ENCODE measurements at places on chromosomes 3 and 15.

DNA sequence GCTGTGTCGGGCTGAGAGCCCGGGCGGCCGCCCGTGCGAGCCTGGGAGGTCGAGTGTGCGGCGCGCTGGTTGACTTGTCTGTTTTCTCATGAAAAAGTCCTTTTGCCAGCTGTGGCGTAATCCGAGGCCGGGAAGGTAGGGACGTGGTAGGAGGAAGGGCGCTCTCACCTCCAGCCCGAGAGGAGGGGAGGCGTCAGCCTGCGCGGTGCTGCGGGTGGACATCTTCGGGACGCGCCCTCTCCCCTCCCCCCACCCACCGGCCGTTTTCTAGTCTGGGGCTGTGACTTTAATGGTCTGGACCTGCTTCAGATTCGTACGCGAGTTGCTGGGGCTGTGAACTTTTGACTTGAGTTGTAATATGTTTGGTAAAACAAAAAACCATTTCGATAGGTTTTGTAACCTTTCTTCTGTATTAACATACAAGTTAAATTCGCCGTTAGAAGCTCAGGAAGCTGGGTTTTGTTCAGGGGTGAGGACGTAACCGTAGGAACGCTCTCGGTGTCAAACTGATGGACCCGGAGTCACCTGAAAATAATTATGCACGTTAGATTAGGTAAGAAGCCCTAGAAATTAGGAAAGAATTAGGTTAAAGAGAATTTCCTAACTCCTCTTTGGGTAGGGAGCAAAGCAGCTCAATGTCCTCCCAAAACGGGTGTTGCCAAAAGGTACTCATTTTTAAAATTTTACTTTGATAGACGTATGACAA lies 762 bp downstream of the NCK1 start:
- peak; percentile 61 for DNase-seq

DNA sequence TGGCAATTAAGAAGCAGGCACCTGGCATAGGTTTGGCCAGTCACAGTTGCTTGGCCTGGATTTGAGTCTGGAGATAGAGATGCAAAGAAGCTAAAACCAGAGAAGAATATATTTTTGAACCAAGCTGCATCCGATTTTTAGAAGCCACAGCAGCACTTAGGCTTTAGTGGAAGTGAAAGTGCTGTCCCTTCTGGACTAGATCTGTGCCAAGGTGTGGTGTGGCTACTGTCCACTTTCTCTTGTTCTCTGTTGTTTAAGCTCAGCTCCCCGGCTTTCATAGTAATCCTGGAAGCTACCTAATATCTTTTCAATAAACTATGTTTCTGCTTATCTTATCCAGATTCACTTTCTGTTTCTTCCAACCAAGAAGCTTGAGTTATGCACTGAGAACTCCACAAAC lies 183.4 kb upstream of the THRB start:
- DNase-seq = no peak

GRCh38 chr15:43151688-43152087 lies 18.3 kb downstream of the TMEM62 start:
- DNase-seq = no peak

DNA sequence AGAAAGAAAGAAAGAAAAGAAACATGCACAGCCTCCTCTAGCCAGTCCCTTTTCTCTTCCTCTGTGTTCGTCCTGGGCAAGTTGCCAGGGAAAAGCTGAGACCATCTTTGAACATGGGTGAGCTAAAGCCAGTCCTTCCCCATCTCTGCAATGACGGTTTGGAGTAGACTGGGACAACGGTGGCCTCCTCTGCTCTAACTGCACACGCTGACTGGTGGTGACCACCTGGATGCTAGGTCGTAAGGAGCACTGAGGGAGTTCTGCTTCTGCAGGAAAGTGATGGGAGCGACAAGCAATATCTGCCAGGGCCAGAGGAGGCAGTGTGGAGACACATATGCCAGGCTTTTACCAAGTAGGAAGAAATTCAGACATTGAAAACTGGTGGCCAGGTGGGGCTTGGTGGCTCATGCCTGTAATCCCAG lies 111.7 kb downstream of the NUP210 start:
- peak; percentile 47 for DNase-seq

DNA sequence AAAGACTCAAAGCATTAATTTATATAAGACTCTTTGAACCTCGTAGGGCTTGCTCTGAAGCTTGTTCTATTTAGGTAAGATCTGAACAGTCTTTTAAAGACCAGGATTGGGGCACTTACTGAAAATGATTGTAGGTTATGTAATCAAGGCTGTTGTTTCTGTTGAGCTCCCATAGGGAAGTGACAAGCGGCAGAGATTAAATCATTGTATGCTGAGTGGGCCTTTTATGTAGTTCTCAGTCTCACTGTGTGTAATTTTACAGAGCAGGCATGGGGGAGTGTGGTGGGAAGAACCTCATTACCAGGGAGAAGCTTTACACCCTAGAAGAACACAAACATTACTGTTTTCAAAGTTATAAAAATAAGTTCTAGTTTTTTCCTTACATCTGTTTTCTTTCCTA lies 160.0 kb upstream of the SNTN start:
- DNase-seq = no peak
